ENCODE measurements at places on chromosomes 4 and X.

DNA sequence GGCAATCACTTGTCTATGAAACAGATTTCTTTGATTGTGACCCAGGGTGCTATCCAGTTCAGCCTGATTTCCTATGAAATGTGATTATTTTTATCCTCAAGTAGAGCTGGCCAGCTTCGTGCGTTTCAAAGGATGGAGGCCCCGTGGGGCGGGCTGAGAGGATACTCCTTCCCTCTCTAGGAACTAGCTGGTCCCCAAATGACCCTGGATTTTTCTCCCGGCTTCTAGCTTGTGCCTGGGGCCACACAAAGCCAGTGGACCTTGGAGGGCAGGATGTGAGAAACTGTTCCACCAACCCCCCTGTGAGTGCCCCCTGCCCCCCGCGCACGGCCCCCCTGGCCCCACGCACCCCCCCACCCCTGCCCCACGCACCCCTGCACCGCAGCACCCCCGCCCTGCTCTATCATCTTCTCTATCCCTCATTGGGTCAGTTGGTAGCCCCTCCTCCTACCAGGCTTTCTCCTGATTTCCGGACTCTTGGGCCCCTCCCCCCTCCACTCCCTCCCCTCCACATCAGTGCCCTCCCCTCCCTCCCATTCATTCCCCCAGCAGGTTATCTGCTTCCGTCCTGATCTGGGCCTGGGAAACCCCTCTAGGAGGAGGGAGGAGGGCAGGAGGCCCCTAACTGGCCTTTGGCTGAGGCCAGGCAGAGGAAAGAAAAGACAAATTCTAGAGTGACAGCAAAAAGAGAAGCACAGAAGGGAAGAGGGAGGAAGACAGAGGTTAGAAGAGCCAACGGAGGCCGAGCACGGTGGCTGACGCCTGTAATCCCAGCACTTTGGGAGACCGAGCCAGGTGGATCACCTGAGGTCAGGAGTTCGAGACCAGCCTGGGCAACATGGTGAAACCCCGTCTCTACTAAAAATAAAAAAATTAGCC lies 3.3 kb downstream of the XPNPEP2 start:
- DNase-seq, result no peak

DNA sequence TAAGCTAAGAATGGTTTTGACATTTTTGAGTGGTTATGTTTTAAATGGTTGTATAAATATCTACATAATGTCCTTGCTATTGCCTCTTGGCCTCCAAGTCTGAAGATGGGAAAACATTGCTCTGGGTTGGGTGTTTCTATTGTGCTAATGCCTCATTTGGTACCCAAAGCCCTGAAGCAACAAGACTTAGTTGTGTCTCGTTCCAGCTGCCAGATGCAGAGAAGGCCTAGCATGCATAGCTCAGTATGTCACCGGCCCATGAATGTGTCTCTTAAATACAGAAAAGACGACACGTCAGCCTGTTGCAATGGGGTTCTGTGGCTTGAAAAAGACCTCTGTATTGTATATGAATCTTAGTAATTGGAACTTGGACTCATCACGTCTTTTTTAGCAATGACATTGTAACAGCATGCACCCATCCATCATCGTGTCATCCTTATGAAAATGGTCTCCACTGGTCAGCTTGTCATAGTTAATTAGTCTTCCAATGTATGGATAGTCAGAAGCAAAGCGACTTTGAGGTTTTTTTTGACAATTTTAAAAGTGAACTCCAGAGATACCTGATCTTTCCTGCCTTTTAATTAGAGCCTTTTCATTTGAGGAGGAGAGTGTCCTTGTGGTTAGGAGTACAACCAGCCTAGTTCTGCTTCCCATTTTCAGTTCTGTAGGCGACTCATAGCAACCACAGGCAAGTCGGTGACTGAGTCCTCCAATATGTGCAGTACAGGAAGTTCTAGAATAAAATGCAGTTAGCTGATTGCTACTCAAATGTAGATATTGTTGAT lies 126.4 kb upstream of the GATB start:
- DNase-seq, result peak; percentile 7

- no peak for DNase-seq
Observed at GRCh38 chr4:158250321-158250720, 40.0 kb downstream of the TMEM144 start.

GRCh38 chr4:76950956-76951671 lies 1.6 kb downstream of the SEPTIN11 start:
- no peak for DNase-seq

- DNase-seq, result no peak
Observed at GRCh38 chr4:140691369-140691768, 64.8 kb downstream of the TBC1D9 start.

GRCh38 chr4:104716584-104716983 lies 221.9 kb upstream of the CXXC4 start:
- no peak for DNase-seq

- DNase-seq, result no peak
Observed at GRCh38 chr4:83618991-83619645, 83.2 kb downstream of the GPAT3 start.

GRCh38 chr4:3655963-3656362 lies 110.2 kb upstream of the ADRA2C start:
- no peak for DNase-seq

DNA sequence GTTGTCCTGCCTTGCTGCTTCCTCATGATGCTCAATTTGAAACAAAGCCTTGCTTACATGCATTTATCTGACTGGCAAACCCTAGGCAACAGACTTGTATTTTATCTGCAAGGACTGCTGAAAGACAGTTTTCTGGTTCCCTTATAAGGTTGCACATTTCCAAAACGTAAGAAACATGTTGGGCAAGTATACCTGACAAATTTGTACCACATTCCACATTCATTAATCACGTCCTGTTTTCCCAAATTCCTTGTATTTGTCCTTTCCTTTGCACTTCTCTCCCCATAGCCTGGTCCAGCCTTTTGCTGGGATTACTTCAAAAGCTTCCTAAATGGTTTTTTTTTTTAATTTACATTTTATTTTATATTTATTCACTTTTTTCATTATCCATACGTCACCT lies 310.1 kb downstream of the PPP3CA start:
- DNase-seq, result no peak

GRCh38 chr4:89753601-89754066 lies 83.3 kb downstream of the SNCA start:
- DNase-seq, result no peak

- DNase-seq, result no peak
Observed at GRCh38 chrX:129549124-129549523, 9.1 kb downstream of the OCRL start.

GRCh38 chrX:149518236-149518635 lies 13.1 kb upstream of the IDS start:
- DNase-seq, result no peak

- no peak for DNase-seq
Observed at GRCh38 chr4:139922406-139923024, 231.5 kb downstream of the MAML3 start.

DNA sequence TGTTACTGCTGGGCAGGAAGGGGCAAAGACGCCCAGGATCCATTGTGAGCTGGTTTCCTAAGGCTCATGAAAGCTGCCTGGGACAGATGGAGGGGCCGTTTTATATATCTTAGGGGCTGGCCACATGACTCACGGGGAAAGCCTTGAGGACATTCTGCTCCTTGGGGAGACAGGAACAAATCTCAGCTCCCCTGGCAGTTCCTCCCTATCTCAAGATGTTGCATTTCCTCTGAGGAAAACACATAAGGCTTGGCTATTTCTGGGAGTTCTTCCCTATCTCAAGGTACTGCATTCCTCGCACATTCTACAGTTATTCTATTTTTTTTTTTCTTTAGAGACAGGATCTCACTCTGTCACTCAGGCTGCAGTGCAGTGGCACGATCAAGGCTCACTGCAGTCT lies 804.6 kb upstream of the TENM3 start:
- no peak for DNase-seq

- no peak for DNase-seq
Observed at GRCh38 chrX:46713672-46714490, 45.0 kb downstream of the SLC9A7 start.

GRCh38 chr4:185283723-185284122 lies 74.3 kb downstream of the SNX25 start:
- no peak for DNase-seq

GRCh38 chrX:2696698-2697215 lies 5.7 kb downstream of the CD99 start:
- peak; percentile 75 for DNase-seq

DNA sequence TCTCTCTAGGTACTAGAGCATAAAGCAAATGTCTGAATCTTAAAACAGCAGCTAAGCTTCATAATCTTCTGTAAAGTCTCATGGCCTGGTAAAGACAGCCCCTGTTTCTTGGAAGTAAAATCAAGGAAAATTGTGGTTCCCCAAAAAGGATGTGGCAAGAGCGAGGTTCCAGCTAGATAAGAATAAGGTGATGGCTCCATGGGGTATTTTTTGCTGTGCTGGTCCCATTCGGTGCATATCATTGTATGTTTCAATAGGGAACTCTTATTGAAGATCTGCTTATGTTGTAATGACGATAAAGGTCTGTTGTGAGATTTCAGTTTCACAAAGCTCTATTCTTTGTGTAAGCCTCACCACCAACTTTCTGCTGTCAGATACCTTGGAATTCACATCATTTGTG lies 316.9 kb upstream of the NOCT start:
- no peak for DNase-seq

- no peak for DNase-seq
Observed at GRCh38 chrX:79452881-79453280, 85.7 kb upstream of the ITM2A start.

DNA sequence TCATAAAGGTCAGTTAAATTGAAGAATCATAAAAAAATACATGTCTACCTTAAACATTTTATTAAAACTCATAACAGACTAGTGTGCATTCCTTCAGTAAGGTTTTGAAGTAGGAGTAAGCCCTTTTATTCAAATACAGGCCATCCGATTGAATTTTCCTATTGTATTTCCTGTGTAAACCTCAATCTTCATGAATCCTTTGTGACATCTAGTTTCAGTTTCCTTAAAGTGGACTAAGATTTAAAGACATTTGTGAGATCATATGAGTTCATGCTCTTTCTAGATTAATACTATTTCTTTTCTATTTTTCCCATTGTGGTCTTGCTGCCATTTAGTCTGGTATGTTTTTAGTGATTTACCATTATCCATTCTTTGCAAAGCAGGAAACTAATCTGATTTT lies 644.7 kb upstream of the BOD1L1 start:
- DNase-seq, result no peak

GRCh38 chr4:98421111-98421510 lies 159.9 kb downstream of the RAP1GDS1 start:
- no peak for DNase-seq

GRCh38 chr4:174669270-174669669 lies 147.0 kb upstream of the HPGD start:
- no peak for DNase-seq

- no peak for DNase-seq
Observed at GRCh38 chr4:180336494-180337090, 1906.6 kb upstream of the TENM3 start.

- no peak for DNase-seq
Observed at GRCh38 chr4:86249074-86249473, 110.8 kb downstream of the MAPK10 start.

DNA sequence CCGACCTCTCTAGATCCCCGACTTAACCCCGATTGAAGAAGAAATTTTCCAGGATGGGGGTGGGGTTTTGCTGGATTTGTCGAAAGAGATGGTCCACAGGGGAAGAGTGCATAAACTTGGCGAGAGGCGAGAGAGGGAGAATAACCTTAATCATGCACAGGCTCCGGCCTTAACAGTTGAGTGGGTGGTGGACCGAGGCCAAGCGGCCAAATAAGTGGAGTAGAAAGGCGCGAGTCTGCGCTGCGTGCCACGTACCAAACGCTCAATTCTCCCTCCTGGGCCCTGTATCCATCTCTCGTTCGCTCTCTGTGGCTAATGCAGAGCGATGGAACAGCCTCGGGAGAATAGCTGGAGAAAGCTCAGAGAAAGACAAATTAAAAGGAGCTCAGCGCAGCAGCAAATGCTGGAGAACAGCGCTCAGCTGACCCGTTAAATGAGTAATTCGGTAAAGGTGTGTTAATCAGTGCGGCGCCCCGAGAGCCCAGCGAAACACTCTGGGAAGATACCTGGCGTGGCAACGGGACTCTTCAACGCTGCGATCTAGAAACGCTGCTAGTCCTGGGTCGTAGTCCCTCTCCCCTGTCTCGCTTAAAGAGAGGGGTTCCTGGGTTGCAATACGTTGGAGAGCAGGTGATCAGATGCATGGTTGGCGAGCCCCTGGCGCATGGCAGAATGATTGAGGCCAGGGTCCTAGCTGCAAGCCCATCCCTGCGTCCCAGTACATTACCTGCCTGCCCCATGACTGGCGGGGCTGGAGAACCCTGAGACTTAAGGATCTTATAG lies 887 bp upstream of the IL1RAPL2 start:
- no peak for DNase-seq

GRCh38 chrX:36957425-36958328 lies 50.5 kb upstream of the FAM47C start:
- no peak for DNase-seq
